ENCODE measurements at places on chromosomes 1 and 21. TPM values are rescaled to one million over a fixed set of nuclear protein-coding genes. Genes with fewer than 3 reads are reported as not detected.

- peak overlapping the region; percentile 75 for H3K27ac ChIP-seq
- peaks cover 27% of the 10 kb centered on the region for H3K4me1 ChIP-seq
Measured at GRCh38 chr21:33976082-33977016, 60.7 kb upstream of the ATP5PO start.

DNA sequence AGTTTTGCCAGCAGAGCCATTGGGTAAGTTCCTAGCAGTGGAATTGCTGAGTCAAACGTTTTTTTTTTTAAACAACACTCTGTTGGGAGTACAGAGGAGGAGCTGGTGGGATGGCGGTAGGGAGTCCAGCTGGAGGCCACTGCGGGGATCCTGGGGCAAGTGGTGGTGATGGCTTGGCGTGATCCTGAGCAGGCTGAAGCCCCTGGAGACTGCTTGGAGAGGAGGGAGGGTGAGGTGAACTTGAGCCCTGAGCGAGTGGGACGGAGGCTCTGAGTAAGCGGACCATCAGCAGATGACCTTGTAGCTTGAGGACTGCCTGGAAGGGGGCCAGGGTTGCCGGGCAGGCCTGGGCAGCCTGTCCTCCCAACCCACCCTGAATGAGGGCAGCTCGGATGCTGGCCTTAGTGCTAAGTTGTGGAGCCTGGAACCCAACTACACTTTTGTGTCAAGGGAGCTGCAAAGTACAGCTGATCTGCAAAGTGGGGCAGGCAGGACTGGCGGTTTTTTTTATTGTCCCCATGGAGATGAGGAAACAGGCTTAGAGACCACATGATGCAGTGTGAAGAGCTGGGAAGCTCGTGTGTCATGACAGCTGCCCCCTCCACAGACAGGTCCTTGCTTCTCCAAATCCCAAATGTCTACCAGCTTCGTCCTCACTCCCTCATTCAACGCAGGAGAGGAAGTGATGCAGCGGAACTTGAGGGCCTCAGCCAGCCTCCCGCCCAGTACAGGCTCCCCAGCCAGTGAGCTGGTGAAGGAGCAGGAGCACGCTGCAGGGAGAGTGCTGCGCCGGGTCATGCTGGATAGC lies 20.2 kb downstream of the MRPL37 start:
- peak overlapping the region; percentile 40 for H3K27ac ChIP-seq
- H3K36me3 ChIP-seq: peaks cover 33% of the 10 kb centered on the region
- peak overlapping the region; percentile 33 for H3K4me3 ChIP-seq
- DNase-seq: no peak

The SPRR2F gene
- not detected for total RNA-seq

The NBPF10 gene
- 5.0 TPM for total RNA-seq

- H3K36me3 ChIP-seq: no peaks in the 10 kb centered on the region
- no peak overlapping the region for H3K4me3 ChIP-seq
- H3K4me1 ChIP-seq: no peaks in the 10 kb centered on the region
- DNase-seq: no peak
- no peak overlapping the region for H3K27ac ChIP-seq
- H3K27me3 ChIP-seq: no peaks in the 10 kb centered on the region
Measured at GRCh38 chr1:12692967-12693782, 22.7 kb upstream of the AADACL3 start.

DNA sequence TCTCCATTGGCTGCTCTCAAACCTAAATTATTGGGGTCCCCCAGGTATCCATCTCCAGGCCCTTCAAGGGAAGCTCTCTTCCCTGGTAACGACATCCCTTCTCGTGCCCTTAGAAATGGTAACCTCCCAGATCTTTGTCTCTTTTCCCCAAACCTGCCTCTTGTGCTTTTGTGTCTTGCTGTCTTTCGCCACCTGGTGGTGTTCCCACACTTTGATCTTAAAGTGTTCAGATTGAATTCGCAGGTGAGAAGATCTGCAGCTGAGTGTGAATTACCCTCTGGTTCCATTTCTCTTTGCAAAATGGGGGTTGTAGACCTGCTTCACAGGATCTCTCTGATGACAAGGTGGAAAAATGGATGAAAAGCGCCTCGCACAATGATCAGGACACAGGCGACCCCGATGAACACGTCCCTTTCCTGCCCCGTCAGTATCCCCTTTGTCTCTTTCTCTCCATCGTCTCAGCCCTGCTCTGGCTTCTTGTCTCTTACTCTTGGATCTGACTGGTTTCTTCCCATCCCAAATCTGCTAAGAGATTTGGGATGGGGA lies 53.1 kb downstream of the DOP1B start:
- peaks cover 4% of the 10 kb centered on the region for H3K36me3 ChIP-seq
- no peak overlapping the region for H3K4me3 ChIP-seq
- H3K27me3 ChIP-seq: no peaks in the 10 kb centered on the region
- H3K4me1 ChIP-seq: no peaks in the 10 kb centered on the region
- no peak overlapping the region for H3K27ac ChIP-seq
- no peak for DNase-seq

DNA sequence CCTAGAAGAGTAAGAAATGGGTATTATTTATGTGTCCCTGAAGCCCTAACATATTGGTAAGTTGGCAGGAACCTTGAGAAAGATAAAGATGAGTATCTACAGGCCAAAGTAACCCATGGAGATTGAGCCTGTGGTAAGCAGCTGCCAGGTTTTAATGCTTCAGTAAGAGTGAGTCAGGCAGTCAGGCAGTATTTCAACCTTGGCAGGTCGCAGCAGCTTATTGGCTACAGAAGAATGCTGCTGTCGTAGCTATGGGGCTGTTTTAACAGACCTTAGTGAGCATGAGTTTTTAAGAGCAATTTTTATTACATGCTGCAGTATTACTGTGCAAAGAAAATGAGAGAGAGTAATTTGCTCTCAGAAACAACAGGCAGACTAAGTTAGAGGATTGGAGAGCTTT lies 10.3 kb upstream of the SLC30A10 start:
- H3K27ac ChIP-seq: no peak overlapping the region
- H3K27me3 ChIP-seq: no peaks in the 10 kb centered on the region
- no peaks in the 10 kb centered on the region for H3K4me1 ChIP-seq
- H3K36me3 ChIP-seq: no peaks in the 10 kb centered on the region

DNA sequence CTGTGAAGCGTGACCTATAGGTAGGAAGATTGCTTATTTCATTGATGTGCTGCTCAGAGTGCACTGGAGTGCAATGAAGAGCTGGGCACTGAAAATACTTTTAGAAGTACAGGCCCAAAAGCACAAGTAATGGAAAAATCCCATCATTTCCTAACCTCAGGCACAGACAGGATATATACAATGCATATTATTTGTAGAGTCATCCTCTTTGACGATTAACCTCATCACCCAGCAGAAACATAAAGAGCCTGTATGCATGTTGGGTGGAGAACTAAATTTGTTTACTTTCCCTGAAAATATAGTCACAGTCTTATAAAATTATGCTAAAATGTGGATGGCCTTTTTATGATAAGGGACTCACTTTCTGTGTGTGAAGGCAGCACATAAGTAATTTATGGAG lies 98.1 kb downstream of the TNNI3K start:
- no peaks in the 10 kb centered on the region for H3K36me3 ChIP-seq
- no peak for DNase-seq
- no peak overlapping the region for H3K4me3 ChIP-seq
- H3K27me3 ChIP-seq: no peaks in the 10 kb centered on the region

- no peaks in the 10 kb centered on the region for H3K4me1 ChIP-seq
- H3K36me3 ChIP-seq: no peaks in the 10 kb centered on the region
- H3K4me3 ChIP-seq: no peak overlapping the region
- H3K27ac ChIP-seq: no peak overlapping the region
Measured at GRCh38 chr1:109946511-109946910, 35.9 kb downstream of the CSF1 start.

- DNase-seq: no peak
- H3K27me3 ChIP-seq: no peaks in the 10 kb centered on the region
- H3K4me3 ChIP-seq: no peak overlapping the region
Measured at GRCh38 chr1:13908128-13908527, 208.1 kb downstream of the PRDM2 start.

The DPH5 gene
- total RNA-seq: 26.7 TPM

- DNase-seq: no peak
- no peaks in the 10 kb centered on the region for H3K36me3 ChIP-seq
- H3K4me1 ChIP-seq: peaks cover 13% of the 10 kb centered on the region
- no peak overlapping the region for H3K4me3 ChIP-seq
- peak overlapping the region; percentile 41 for H3K27ac ChIP-seq
- no peaks in the 10 kb centered on the region for H3K27me3 ChIP-seq
Measured at GRCh38 chr1:185969524-185969991, 235.4 kb downstream of the HMCN1 start.

The SELL gene
- total RNA-seq: 8.5 TPM

DNA sequence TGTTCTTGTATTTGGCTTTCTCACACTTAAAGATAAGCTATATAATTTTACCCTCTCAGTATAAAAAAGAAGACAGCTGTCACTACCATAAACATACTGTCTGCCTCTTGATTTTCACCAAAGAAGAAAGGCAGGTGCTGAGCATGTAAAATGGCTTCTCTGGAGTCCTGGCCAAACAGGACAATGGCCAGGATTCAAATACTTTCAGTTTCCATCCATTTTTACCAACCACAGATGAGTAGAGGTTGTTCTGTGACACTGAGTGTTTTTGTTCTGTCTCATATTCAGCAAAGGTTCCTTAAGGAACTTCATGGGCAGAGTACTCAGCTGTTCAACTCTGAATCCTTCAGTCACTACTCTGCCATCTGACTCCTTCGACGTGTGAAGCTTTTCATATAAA lies 29.4 kb upstream of the RAB3GAP2 start:
- peaks cover 17% of the 10 kb centered on the region for H3K4me1 ChIP-seq
- no peak overlapping the region for H3K27ac ChIP-seq
- no peak overlapping the region for H3K4me3 ChIP-seq
- no peak for DNase-seq
- H3K36me3 ChIP-seq: no peaks in the 10 kb centered on the region
- no peaks in the 10 kb centered on the region for H3K27me3 ChIP-seq

Data from thoracic aorta (tissue), 2 donors.